ENCODE measurements at places on chromosomes 4 and X. TPM values are rescaled to one million over a fixed set of nuclear protein-coding genes. Genes with fewer than 3 reads are reported as not detected.

DNA sequence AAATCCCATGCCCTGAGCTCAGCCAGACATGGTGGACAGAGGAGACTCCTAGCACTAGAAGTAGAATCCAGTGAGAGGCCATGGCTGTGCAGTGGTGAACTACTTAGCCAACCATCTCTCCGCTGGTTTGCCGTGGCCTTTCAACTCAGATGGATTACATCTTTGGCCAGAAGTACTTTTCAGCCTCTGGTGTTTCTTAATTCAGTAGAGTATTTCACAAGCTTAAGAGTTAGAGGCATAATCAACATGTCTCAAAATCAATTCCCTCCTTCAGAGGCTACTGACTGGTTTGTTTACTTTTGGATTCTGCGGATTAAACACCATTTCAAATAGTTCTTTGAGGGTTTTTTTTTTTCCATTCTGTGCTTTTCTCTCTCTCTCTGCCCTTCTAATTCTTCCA, 91.1 kb upstream of the PGRMC2 start:
- no peak for DNase-seq

- no peak for DNase-seq
Observed at GRCh38 chr4:80446248-80446647, 110.7 kb downstream of the CFAP299 start.

GRCh38 chrX:4754878-4755604, 1041.6 kb upstream of the PRKX start:
- no peak for DNase-seq

GRCh38 chrX:55839485-55839884, 121.9 kb downstream of the RRAGB start:
- no peak for DNase-seq

- no peak for DNase-seq
Observed at GRCh38 chrX:12007881-12008280, 130.4 kb upstream of the FRMPD4 start.

- no peak for DNase-seq
Observed at GRCh38 chr4:41098093-41099048, 116.0 kb downstream of the APBB2 start.

DNA sequence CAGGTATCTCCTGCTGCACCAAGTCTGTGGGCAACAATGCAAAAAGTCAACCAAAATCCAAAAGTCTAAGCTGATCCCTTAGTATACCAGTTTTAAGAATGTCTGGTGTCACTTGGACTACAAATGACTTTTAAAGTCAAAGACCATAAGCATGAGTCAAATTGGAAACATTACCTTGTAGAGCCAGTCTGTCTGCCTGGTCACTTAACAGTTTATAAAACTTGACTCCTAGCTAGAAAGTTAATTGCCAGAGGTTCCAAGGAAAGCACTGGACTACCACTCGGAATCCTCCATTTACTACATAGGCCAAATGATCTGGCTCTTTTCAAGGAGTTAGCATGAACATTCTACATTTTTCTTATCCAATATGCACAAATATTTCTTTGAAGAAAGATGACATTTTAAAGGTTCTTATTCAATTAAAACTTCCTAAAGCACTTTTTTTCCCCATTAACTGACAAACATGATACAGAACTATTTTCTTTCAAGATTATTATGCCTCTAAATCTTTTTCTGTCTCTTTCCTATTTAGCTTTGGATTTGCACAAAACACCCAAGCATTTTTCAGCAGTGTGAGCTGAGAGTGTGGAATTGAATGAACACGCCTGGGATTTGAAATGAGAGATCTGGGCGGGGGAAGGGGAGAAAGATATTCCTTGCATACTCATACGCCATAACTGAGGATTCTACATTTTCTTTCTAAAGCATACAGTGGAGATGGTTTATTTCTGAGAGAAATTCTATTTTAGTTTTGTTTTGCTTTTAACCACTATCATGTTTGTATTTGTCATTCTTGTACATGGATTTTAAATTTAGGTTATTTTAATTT, 188.4 kb downstream of the SHROOM3 start:
- no peak for DNase-seq

- DNase-seq: no peak
Observed at GRCh38 chr4:100889898-100890297, 372.1 kb upstream of the EMCN start.

DNA sequence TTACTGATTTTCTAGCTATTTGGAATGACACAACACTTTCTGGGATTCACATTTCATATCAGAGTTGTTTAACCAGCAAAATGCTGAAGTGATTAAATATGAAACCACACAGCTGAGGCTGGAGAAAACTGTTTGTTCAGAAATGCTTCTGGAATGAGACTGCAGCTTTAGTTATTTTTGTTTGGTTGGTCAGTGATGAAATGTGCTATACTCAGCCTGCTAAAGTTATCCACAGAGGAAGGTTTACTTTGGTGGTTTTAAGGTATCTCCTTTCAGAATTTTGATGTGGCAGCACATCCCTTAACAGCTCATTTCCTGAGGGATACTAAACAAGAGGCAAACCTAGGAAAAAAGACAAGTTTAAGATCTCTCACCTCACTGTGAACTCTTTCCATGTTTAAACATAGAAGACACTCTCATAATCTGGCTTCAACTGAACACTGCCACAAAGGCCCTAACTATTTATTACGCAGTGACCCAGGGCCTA, 106.6 kb upstream of the PDE5A start:
- DNase-seq: no peak

- DNase-seq: no peak
Observed at GRCh38 chrX:68912113-68912512, 83.3 kb downstream of the EFNB1 start.

GRCh38 chrX:21655901-21656586, 2.1 kb downstream of the KLHL34 start:
- DNase-seq: no peak

GRCh38 chr4:74501579-74501978, 56.6 kb downstream of the AREG start:
- DNase-seq: no peak

DNA sequence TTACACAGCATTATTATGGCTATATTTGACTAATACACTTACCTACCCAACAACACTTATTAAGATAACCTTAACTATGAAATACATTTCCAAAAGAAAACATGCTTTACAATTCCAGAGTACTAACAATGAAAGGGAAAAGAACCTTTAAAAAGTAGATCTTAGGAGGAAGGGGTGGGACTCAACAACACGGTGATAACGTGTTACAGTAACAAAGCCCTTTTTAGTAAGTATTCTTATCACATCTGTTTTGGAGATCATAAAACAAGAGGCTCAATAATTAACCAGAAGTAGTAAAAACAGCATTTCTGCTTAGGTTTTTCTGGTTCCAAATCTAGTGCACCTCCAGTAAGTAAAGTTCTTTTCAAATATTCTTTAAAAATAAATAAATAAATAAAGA, 202.1 kb upstream of the SLC7A11 start:
- no peak for DNase-seq

GRCh38 chr4:110869862-110870572, 247.1 kb upstream of the PITX2 start:
- DNase-seq: no peak

DNA sequence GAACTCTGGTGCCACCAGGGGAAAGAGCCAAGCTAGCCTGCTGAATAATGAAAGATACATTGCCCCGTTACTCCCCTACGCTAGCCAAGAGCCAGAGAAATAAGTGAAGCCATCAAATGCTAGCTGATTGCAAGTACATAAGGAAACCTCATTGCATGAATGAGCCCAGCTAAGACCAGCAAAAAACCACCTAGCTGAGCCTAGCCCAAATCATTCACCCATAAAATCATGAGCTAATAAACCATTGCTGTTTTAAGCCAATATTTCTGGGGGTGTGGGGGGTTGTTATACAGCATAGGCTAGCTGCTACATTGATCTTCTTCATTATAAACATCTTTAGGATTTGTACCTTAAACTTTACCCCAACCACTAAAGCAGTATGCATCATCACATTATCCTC, 15.4 kb upstream of the EDNRA start:
- no peak for DNase-seq

DNA sequence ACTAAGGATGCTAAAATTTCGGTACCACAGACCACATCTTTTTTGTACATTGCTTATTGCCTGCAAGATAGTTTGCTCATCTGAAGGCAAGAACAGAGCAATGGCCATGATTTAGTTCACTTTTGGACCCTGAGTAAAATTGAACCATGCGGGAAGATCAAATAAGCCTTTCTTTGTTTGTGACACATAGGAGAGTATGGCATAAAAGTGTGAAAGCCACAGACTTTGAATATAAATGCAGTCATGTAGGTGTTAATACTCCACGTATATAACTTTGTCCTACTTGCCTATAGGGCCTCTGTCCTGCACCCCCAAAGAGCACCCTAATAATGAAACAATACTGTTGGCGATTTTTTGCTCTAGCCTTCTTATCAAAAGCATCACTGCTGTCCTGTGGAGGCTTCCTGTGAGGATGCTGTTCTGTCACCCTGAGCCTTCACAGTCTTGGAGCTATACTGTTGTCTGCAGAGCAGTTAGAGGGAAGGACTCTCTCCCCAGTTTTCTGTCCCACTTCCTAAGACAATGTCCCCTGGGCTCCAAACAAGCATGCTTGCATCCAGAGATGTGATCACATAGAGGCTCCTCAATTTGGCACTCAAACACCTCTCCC, 10.2 kb upstream of the CXCL13 start:
- DNase-seq: peak; percentile 8

- DNase-seq: no peak
Observed at GRCh38 chrX:50680990-50681389, 133.0 kb downstream of the SHROOM4 start.

- no peak for DNase-seq
Observed at GRCh38 chr4:147996859-147997258, 265.0 kb downstream of the ARHGAP10 start.

- no peak for DNase-seq
Observed at GRCh38 chrX:153307276-153308178, 14.0 kb downstream of the PNMA6F start.

- no peak for DNase-seq
Observed at GRCh38 chr4:109729117-109729717, 653 bp downstream of the PLA2G12A start.

DNA sequence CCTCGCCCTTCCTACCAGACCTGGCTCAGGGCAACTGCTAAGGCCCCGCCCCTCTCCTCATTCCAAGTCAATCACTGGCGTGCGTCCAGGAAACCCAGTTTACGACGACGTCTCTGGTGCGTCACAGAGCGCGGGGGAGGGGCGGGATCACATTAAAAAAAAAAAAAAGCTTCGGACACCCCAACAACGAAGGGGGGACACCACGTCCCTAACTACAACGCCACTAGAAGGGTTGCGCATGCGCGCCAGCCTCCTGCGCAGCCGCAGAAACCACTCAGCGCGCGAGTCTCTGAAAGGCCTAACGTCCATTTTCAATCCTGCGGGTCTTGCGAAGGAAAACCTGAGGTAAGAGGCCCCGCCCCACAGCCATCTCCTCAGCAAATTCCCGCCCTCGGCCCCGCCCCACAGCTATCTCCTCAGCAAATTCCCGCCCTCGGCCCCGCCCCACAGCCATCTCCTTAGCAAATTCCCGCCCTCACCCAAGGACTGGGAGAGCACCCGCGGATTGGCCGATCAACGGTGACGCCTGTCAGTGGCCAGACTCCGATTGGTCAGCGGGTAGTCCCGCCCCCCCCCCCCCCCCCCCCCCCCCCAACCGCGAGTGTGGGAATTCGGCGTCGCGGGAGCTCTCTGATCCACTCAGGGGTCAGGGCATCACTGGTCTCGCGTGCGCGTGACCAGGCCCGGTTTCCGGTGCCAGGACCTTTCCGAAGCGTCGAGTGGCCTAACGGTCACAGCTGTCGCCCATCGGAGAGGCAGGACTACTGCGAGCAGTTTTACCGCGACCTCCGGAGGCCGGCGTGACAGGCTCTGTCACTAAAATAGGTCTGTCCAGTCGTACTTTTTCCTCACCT, at the start of gene SCML1:
SCML1 (plus strand) TSS at position 638 of the 854 bp plus-strand sequence. CDS start 6,694 bp downstream, outside the sequence.
- peak; percentile 87 for DNase-seq

GRCh38 chrX:20361081-20361889, 94.6 kb upstream of the RPS6KA3 start:
- no peak for DNase-seq

DNA sequence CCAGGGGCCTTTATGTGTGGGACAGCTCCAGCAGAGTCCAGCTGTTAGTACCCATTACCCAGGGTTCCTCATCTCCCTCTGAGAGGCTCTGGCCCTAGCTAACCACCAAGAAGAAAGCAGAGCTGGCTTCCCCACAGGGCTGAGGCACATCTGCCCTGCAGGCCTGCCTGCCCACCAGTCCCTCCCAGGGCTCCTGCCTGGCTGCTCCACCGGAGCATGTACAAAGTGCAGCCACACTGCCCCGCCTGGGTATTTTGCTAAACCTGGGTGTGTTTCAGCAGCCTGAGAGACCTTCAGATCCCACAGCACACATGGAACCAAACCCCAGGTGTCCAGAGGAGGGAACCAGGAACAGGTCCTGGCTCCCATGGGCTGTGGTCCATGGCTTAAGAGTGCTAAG, 500.4 kb upstream of the KLHL4 start:
- no peak for DNase-seq

- no peak for DNase-seq
Observed at GRCh38 chrX:6021316-6022091, 207.2 kb downstream of the NLGN4X start.

DNA sequence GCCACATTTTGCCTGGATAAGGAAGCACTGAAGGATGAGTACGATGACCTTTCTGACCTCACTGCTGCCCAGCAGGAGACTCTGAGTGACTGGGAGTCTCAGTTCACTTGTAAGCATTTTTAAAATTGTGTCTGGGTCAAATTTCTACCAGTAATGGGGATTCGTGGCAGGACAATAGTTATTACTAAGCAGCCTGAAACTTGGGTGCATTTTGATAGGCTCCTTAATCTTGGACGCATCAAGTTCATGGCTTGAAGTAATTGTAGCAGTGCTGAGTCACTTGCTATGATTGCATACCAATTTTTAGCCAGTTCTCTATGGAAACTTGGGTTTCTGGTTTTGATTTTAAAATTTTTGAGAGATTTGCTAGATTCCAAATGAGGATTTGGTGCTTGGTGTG, 4.3 kb downstream of the PGRMC1 start:
- no peak for DNase-seq

- no peak for DNase-seq
Observed at GRCh38 chr4:171348090-171348489, 465.1 kb upstream of the GALNTL6 start.

GRCh38 chrX:133865761-133866471, 119.5 kb downstream of the GPC3 start:
- DNase-seq: no peak

GRCh38 chr4:183223053-183223452, 97.0 kb downstream of the CLDN22 start:
- no peak for DNase-seq

- DNase-seq: no peak
Observed at GRCh38 chr4:126890994-126891393, 741.8 kb upstream of the INTU start.

- DNase-seq: no peak
Observed at GRCh38 chr4:54332542-54332941, 103.4 kb downstream of the PDGFRA start.

Gene AGTR2
- not detected for total RNA-seq

Gene ABHD18
- total RNA-seq: 13.5 TPM

Gene CASP3
- 14.4 TPM for total RNA-seq

Gene PGAM4
- total RNA-seq: not detected

Gene NWD2
- total RNA-seq: not detected

Gene ZCCHC18
- total RNA-seq: 7.5 TPM

Gene ESX1
- total RNA-seq: not detected

Gene ADGRA3
- 2.5 TPM for total RNA-seq

Gene TSC22D3
- 1,763 TPM for total RNA-seq
